Pancreas (tissue), 10 donors: ENCODE measurements at places on chromosomes 13 and 19. TPM values are rescaled to one million over a fixed set of nuclear protein-coding genes. Genes with fewer than 3 reads are reported as not detected.

DNA sequence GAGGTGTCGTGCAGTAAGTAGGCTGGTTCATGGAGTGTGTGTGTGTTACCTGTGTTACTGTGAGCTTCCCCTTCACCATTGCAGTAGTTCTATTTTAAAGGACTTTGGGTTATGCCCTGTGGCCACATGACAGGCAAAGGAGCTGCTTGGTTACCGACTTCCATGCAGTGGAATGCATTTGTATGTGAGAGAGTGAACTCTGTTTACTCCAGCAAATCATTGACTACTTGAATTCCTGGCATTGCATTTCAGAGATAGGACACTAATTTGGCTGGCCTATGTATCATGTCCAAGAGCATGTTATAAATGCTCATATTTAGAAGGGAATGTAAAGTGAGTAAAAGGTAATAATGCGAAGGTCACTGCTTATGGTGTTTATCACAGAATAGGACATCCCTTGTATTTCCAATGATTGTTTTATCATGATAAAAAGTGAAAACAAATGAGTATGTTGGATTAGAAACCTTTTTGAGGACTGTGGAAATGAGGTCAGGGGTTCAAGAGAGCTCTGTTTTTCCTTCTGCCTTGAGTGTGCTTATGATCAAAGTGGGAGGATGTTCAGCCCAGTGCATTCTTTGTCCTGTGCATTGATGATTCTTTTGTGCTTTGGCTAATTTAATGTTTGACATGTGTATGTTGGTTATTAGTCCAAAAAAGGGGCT lies 156.5 kb downstream of the LMO7 start:
- DNase-seq = no peak

Gene KCTD15
- total RNA-seq = 14.8 TPM

- DNase-seq = no peak
Measured at GRCh38 chr13:35768551-35768950, 292.1 kb upstream of the MAB21L1 start.

GRCh38 chr13:91123456-91124127 lies 223.9 kb upstream of the MIR17HG start:
- DNase-seq = no peak

- DNase-seq = no peak
Measured at GRCh38 chr13:105165449-105166125, 1369.9 kb downstream of the EFNB2 start.

DNA sequence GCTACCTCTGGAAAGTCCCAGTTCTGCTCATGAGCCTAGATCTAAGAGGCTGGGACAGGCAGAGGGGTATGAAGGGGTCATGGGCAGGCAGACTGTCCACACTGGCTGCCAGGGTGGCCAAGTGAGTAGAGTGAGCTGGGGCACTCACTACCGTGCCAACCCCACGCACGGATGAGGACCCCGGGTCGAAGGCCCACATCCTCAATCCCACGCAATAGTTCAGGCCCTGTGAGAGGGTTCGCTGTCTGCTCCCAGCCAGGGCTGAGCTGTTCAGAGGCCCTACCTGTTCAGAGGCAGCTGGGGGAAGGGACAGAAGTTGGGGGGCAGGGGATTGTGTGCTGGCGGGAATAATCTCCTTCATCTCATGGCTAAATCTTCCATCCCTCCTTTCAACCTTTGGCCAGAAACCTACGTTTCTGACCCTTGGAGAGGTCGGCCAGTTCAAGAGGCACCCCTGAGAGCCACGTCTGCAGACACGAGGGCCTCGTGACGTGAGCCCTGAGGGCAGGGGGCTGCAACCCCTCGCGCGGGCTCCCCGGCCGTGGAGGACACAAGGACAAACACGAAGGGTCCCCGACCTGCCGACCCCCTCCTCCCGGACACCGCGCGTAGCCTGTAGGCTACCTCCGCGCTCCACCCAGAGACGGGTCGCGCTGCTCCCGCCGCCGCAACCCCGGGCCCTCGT lies 1.0 kb upstream of the RPS5 start:
- peak; percentile 54 for DNase-seq

GRCh38 chr13:45282994-45283393 lies 58.0 kb downstream of the TPT1 start:
- DNase-seq = no peak

Gene GARIN5A
- 2.1 TPM for total RNA-seq
